ENCODE measurements at places on chromosomes 5 and 9.
A peak's percentile ranks its signal among the peaks of the same experiment; 100 is the strongest.

DNA sequence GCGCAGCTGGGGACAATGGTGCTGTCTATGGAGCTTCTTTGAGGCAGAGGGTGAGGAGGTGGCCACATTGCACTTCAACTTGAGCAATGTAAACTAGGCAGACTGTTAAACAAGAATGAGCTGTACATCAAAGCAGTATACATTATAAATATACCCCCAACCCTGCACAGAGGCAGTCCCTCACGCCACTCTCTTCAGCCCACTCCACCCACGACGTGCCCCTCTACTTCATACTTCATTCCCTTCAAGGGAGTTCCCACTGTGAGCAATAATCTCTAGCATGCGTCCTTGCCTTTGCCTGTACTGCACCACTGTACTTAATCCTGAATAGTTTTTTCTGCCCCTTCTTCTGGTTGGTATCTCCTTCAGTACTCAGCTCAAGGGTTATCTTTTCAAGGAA lies 14.4 kb downstream of the TRPM3 start:
- DNase-seq: no peak

- DNase-seq: no peak
Observed at GRCh38 chr5:109003928-109004327, 256.2 kb downstream of the FER start.

DNA sequence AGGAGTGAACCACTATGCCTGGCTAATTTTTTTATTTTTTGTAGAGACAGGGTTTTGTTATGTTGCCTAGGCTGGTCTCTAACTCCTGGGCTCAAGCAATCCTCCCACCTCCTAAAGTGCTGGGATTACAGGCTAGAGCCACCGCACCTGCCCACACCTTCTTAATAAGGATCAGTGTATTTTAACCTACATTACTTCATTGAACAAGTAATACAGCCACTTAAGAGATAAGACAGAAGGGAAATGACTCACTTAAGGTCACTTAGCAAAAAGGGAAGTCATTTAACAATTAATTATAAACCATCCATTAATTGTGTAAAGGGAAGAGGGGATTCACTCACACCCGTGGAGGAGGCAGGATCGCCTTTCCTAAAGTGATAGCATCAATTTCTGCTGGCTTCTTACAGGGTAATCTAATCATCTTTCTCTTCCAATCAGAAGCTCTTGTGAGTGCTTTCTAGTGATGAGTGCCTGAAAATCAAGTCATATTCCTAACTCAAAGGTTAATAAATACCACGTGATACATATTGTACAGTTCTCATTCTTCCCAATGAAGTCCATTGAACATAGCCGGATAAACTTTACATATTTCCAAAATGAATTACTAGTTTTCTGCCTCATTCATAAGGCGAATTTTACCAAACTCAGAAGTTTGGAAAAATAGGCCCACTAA lies 3.5 kb downstream of the FBXW11 start:
- DNase-seq: no peak

DNA sequence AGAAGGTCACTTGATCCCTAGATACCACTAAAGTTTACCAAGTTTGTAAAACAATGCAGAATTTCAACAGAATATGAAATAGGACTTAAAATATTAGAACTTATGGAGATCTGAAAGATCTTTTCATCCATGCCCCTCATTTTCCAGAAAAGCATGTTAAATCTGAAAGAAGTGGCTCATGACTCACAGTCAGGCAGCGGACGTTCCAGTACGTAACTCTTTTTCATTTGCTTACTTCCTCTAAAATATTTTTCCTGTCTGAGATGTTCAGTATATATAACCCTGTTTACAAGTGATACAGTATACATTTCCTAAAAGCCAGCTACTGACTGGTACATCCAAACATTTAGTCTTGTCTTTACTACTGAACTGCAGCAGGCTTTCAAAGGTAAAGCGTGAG lies 22.3 kb downstream of the FBXW2 start:
- DNase-seq: no peak

DNA sequence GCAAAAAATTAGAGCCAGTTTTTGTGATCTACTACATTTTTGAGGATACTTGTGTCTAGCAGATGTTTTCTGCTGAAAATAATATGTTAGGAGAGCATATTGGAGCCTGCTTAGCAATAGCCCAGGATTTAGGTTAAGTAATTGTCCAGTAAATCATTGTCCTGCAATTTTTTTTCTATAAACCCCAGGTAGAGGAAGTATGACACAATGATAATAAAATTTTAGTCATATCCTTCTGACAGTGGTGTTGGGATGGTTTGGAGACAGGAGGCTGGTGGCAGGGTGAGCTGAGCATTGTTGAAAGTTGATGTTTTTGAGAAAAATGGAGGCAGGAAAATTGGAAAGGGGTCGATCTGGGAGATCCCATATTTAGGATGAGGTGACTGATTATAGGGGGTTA lies 3.5 kb downstream of the SNCAIP start:
- DNase-seq: no peak

GRCh38 chr9:18473652-18474279 lies at the start of gene ADAMTSL1:
ADAMTSL1 (plus strand) TSS chr9:18474153; CDS start chr9:18474233, 80 bp downstream.
- no peak for DNase-seq

DNA sequence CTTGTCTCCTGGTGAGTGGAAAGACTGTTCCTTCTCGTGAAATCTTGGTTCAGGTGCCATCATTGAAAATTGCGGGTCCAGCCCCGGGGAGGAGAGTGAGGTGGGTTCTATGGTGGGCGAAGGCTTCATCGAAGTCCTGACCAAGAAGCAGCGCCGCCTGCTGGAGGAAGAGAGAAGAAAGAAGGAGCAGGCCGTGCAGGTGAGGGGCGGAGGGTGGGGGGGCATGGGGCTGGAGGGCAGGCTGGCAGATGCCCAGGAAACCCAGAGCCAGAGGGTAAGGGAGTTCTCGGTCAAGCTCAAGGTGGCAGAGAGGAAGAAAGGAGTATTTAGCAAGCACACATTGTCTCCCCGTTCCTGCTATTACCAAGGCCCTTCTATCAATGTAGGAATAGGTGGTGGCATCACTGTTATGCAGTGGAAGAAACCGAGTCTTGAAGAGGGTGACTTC lies 24.3 kb upstream of the POMT1 start:
- DNase-seq: peak; percentile 38

- no peak for DNase-seq
Observed at GRCh38 chr5:80411589-80412219, 3.8 kb downstream of the ZFYVE16 start.

DNA sequence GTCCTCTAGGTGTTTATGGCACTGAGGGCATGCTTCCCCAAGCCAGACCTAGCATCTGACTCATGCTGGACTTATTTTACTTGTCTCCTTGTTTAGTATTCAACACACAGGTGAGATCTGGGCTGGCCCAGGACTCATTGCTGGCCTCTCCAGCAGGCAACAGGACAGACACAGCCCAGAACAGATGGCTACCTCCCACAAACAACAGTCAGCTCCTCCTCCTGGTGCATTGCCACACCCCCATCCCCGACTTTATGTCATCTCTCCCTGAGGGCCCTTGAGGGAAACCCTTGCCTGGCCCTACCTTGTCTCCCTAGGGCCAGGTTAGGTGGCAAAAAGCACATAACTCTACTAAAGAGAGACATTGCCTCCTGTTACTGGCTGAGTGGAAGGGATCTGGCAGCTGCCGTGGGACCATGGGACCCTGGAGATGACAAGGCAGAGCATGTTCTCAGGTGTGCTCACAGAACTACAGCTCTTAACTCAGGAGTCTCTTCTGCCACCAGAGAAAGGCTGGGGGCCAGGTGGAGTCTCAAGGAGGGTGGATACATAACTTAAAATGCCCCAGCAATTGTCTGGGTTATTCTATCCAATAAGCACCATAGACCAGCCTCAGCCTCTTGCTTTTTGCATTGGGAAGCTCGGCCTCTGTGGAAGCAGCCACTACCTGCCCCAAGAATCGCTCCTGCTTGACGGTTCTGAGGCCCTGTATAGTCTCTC lies 2.3 kb downstream of the ACSL6 start:
- DNase-seq: no peak

GRCh38 chr5:56712895-56713591 lies 102.3 kb upstream of the MAP3K1 start:
- DNase-seq: no peak

DNA sequence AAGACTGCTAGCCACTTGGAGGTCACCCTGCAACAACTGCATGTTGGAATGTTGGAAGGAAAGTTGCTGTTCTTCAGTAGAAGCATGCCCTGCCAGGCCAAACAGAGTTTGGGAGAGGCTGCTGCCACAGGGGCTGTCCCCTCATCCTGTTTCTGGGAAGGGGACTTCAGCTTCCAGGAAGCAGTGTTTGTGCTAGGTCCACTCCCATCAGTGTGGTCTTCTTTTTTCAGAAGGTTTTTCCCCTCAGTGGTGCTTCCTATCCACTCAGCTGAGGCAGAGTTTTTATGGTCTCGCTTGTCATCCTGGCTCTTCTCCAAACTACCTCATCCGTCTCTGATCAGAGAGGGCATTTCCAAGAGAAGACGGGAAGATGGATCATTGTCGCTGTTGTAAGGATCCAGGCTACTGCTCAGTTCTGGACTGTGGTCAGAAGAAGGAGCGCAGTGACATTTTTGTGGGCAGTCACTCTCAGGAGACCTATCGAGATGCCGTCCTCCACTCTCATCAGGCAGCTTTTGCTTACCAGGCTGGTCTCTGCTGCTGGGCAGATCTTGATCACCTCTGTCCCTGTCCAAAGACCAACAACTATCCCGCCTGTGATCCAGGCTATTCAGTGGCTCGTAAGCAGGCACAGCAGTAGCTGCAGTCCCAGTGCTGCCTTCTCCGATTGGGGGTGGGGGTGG lies 97.8 kb upstream of the C5orf63 start:
- no peak for DNase-seq

- no peak for DNase-seq
Observed at GRCh38 chr5:180332051-180332517, 21.1 kb downstream of the GFPT2 start.

DNA sequence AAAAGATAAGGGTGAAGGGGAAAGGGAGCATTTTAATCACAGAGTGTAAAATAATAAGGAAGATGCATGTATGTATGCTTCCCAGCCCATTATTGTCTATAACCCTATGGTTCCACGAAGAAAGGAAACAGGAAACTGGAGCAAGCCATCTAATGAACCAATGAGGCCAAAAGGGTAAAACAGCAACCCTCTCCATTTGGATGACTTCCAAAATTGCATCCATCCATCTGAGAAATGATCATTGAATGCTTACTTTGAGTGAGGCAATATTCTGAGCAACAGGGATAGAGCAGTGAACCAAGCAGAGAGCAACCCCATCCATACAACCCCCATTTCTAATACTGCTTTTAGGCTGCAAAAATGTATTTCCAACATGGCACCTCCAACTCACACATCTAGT lies 46.9 kb downstream of the ARL15 start:
- no peak for DNase-seq

GRCh38 chr9:79962836-79963235 lies 391.1 kb downstream of the TLE4 start:
- DNase-seq: no peak

DNA sequence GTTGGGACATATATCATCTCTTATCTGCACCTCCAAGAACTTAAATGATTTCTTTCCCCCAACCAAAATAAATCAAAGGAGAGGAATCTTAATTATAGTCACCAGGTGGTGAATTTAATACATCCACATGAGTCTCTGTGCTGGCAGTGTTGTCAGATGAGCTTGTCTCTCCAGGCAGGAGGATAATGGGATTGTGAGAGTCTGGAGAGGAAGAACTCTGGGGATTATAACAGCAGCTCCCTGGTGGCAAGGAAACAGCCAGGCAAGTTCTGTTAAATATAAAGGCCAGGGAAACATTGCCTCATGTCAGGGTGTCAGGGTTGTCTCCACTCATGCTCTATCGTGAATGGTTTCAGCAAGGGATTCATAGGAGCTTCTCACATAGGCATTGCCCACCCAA lies 80.8 kb downstream of the TLR4 start:
- no peak for DNase-seq

DNA sequence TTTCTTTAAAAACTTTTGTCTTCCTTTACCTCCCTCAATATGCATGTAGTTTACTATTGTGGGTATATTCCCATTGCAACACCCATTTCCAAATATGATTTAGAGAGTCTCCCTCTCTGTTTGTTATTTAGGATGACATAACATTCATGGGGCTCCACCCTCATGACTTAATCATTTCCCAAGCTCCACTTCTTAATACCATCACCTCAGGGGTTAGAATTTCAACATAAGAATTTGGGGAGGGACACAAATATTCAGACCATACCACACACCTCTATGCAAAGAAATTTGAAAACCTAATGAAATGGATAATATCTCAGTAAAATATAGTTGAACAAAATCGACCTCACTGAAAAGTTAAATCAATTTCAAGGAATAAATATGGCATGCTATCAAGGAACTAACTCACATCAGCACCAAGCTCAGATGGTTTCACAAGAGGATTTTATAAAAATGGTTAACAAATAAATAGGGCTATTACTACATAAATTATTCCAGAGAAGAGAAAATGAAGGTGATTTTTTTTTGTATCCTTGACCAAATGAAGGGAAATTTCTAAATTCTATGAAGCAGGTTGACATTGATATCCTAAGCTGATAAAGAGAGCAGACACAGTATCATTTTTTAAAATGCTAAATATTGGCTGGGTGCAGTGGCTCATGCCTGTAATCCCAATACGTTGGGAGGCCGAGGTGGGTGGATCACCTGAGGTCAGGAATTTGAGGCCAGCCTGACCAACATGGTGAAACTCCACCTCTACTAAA lies 20.2 kb upstream of the UBTD2 start:
- DNase-seq: no peak

GRCh38 chr5:128763321-128763720 lies 202.0 kb upstream of the SLC27A6 start:
- no peak for DNase-seq

GRCh38 chr5:16489322-16489791 lies 23.8 kb upstream of the ZNF622 start:
- DNase-seq: no peak

GRCh38 chr9:128629852-128630545 lies 26.6 kb downstream of the DYNC2I2 start:
- DNase-seq: no peak

- no peak for DNase-seq
Observed at GRCh38 chr5:14226992-14227391, 83.8 kb downstream of the TRIO start.

- DNase-seq: no peak
Observed at GRCh38 chr5:157485340-157485739, 25.3 kb downstream of the NIPAL4 start.

- DNase-seq: no peak
Observed at GRCh38 chr5:99320436-99320835, 391.6 kb upstream of the CHD1 start.

GRCh38 chr9:86601697-86602096 lies 247.5 kb upstream of the TUT7 start:
- no peak for DNase-seq

GRCh38 chr5:124738681-124739633 lies 7.5 kb downstream of the ZNF608 start:
- DNase-seq: no peak

DNA sequence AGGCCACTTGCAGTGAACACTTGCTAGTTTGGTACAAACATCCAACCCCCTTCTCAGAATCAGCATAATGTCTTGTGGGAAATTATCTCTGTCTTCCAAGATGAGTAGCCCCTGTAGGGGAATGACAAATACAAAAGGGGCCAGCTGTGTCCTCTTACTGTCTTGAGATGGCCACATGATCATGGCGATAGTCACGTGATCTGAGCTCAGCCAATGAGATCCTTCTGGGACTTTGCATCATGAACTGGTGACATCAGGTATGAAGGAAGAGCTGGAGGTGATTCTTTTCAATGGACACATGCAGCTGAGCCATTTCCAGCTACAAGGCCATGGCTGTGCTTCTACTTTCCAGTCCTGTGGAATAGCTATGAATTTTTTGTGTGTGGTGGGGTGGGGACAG lies 206.3 kb downstream of the IRX1 start:
- DNase-seq: no peak

Measured in stimulated activated CD8-positive, alpha-beta memory T cell treated with anti-CD3 and anti-CD28 coated beads, Interleukin-7, amount 100 ng/mL, for 48 hours (primary cell).